ENCODE measurements at places on chromosomes 3 and 15. TPM values are rescaled to one million over a fixed set of nuclear protein-coding genes. Genes with fewer than 3 reads are reported as not detected.

The KNG1 gene
- total RNA-seq: 0.24 TPM

The CFAP100 gene
- 0.22 TPM for total RNA-seq

DNA sequence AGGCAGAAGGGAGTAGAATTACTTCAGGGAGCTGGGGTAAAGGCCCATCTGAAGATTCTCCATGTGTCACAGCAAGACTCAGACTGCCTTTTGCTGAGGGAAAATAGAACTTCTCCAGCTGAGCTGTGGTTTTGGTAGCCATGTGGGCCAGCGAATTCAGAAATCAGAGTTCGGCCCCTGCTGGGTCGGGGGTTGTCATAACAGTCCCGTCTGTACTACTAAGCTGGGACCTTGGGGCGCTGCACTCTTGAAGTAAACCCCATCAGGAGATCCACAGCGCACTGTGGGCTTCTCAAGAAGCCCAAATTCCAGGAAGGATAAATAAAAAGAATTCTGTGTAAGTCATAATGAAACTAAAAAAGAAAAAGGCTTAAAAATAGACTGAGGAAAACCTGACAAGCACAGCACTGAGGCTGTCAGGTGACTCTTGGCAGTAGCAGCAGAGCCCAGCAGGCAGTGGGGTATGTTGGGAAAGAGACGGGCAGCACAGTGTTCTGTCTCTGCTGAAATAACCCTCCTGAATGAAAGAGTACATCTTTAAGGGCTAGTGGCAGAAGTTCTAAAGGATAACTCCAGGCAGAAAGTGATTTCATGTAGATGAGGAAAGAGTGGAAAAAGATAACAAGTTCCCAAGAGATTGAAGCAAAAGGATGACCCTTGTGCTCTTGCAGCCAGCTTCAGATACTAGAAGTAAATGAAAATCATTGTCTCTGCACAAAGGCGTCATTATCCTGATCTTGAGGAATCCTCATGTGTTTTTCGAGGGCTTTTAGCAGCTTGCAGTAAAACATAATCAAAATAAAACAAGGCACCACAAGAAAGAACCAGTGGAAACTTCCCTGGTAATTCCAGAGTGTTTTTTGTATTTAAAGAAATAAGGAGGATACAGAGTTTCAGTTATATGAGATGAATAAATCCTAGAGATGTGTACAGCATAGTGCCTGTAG is 74.5 kb downstream of the RAB7A start:
- ATAC-seq: no peak

- ATAC-seq: no peak
Observed at GRCh38 chr3:16190704-16191103, 16.2 kb downstream of the GALNT15 start.

DNA sequence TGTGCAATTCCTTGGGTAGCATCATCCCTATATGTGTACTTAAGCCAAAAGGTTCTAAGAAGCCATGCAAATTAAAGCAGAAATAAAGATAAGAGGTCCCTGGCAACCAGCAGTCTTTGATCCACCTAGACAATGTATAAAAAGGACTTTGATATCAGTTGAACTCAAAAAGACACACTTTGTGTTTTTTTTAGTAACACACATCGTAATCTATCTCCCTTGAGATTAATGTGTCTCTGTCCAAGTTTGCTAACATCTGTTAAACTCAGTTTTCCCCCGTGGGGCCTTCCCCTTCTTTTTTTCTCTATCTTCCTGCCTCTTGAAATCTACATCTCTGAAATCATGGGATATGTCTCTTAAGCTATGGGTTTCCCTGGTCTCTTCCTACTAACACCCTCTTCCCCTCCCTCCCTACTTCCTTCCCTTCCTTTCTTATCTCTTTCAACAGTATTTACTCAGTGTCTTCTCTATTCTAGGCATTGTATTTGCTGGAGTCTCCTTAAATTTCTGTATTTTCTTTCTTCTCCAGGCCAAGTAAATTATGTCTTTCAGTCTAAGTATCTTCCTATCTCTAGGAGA is 27.7 kb downstream of the ALDH1A2 start:
- ATAC-seq: no peak

The GOLGA8Q gene
- 0.72 TPM for total RNA-seq

The KCNMB3 gene
- 1.1 TPM for total RNA-seq

DNA sequence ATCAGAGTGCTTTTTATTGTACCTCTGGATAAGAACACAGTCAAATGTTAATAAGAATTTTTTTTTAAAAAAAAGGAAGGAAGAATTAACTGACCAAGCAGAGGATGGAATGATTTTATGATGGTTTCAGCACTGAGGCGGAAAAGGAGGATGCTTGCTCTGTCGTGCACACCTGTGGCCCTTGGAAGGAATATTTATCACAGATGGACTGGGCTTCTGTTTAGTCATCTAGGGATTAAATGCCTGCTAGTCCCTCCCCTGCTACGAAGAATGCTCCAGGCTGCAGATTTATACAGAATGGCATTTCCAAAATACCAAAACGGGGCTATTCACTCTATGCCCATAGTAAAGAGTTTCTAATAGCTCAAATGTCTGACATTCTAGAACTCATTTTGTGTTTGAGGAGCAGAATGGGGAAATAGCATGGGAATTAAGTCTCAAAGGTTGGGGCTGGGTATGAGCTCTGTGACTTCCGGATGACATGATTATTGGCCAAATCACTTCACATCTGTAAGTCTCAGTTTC is 92.8 kb upstream of the BCL6 start:
- no peak for ATAC-seq

DNA sequence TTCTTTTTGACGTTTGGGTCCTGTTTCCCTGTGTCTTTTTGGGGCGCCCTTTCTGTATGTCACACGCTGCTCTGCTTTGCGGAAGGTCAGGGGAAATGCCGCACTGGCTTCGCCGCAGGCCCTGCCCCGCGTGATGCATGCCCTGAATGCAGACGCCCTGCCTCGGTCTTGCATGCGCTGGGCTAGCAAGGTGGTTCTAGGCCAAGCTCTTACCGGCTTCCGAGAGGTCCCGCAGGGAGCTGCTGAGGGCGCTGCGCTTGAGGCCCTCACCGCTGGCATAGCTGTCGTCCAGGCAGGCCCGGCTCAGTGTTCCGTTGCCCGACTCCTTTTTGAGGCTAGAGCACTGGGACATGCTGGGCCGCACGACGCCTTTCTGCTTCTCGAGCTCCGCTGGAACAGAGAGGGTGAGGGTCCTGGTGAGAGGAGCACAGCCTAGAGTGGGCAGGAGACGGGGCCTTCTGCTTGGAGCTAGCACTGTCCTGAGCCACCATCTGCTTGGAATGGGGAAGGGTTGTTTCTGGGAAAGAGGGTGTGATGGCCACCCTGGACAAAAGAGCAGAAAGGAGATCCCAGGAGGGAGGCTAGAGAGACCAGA is 66.9 kb upstream of the RPL32 start:
- no peak for ATAC-seq

GRCh38 chr3:189655617-189656016 is 24.4 kb downstream of the TP63 start:
- ATAC-seq: no peak

GRCh38 chr3:30112411-30112810 is 494.0 kb upstream of the TGFBR2 start:
- ATAC-seq: no peak

- peak; percentile 35 for ATAC-seq
Observed at GRCh38 chr15:101269479-101270223, 7.6 kb downstream of the SELENOS start.

DNA sequence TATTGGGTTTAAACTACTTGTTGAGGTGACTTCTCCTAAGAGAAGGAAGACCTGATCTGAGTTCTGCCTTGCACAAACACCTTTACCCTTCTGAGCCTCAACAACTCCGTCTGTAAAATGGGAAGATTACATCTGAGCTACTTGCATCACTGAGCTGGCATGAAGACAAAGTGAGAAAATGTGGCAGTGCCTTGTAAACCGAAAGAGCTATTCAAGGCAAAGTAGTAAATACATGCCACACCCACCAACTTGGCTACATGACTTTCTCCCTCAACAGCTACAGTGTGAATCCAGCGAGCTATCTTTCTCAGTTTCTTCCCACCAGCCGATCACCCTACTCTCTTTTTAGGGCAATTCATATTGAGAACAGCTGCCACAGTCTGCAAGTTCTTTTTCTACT is 148.3 kb downstream of the FOXB1 start:
- ATAC-seq: no peak

The RETNLB gene
- not detected for total RNA-seq
